ENCODE measurements at places on chromosomes 11 and 22.

- no peak for DNase-seq
Observed at GRCh38 chr22:35066768-35067167, 810 bp downstream of the ISX start.

GRCh38 chr11:85266646-85267045 is 360.5 kb downstream of the DLG2 start:
- no peak for DNase-seq

- peak; percentile 34 for DNase-seq
Observed at GRCh38 chr11:119092880-119093842, 8.5 kb downstream of the HMBS start.

- peak; percentile 14 for DNase-seq
Observed at GRCh38 chr22:44497218-44497904, 672 bp downstream of the RTL6 start.

GRCh38 chr11:9571763-9572115 is 1.7 kb upstream of the WEE1 start:
- DNase-seq, result no peak

- no peak for DNase-seq
Observed at GRCh38 chr22:43826142-43827002, 14.3 kb upstream of the EFCAB6 start.

- DNase-seq, result no peak
Observed at GRCh38 chr11:73578592-73579185, 19.2 kb downstream of the FAM168A start.

DNA sequence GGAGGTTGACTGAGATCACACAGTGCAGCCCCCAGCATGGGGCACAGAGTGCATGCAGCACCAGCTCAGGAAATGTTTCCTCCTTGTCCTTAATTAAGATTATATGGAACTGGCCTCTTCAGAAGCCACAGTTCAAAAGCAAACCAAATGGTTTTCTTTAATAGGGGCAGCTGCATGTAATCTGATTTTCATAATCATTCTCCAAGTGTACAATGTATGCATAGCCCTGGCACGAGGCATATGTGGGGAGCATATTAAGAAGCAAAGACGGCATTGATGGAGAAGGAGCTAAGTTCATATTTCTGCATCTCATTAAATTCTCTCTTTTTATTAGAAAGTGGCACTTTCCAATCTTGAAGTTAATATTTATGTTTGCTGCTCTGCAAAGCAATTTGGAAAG is 9.9 kb upstream of the PARVB start:
- DNase-seq, result peak; percentile 3

- no peak for DNase-seq
Observed at GRCh38 chr22:44535362-44536095, 37.5 kb upstream of the RTL6 start.

DNA sequence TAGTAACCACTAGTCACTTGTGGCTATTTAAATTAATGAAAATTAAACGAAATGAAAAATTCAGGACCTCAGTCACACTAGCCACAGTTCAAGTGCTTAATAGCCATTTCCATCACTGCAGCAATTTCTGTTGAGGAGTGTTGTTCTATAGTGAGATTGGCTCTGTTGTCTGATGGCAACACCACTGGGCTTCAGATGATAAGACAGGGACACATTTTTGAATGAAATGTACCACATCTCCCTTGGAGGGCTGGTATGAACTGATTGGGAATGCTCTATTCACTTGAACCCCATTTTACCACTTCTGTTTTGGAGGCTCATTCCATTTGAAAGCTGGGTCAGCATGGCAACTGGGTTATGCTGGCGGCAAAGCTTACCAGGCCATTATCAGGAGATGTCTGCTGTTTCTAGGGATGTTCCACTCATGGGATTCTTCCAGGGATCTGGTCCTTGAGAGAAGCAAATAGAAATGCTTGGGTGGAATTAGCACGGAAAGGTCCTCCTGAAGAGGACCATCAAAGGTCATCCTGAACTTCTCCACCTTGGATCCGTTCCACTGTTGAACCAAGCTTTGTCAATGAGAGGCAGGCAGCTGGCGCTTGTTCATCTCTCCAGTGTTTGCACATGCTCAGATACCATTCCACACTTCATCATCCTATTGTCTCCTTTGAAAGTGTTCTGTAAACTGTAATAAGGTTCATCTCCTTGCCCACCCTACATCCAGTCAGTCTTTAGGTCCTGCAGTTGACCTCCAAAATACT is 7.6 kb downstream of the AMOTL1 start:
- no peak for DNase-seq

DNA sequence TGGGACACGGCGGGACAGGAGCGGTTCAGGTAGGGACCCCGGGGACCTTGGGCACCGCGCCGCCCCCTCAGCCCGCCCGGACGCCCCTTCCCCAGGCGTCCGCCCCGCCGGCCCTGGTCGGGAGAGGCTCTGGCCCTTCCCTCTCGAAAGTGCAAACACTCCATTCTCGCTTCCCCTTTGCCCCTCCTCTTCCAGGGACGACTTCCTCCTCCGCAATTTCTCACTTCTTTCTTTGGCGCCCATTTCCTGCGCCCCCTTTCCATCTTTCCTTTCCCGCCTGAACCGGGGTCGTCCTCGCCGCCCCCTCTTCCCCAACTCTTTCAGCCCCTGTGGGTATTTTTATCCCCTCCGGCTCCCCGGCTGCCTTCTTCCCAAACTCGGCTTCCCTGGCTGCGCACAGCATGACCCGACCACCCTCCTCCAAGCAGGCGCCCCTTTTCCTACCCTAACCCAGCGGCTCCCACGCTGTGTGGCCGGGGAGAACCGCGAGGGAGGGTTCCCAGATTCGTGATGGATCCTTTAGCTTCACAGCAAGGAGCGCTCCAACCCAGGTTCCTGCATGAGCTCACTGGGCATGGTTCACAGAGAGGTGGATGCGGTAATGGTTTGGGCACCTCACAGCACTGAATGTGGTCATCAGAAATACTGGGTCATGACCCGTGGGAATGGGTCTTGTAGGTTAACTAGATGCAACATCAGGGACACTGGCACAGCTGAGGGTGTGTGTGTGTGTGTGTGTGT is 689 bp downstream of the RAB39A start:
- DNase-seq, result peak; percentile 66

- no peak for DNase-seq
Observed at GRCh38 chr11:14102766-14103165, 140.2 kb downstream of the SPON1 start.

GRCh38 chr11:894575-895201 is 15.9 kb downstream of the CHID1 start:
- DNase-seq, result no peak

- no peak for DNase-seq
Observed at GRCh38 chr11:20066013-20066782, 94.1 kb downstream of the DBX1 start.

GRCh38 chr11:31780480-31780971 is 30.6 kb downstream of the PAX6 start:
- DNase-seq, result no peak

GRCh38 chr11:65109231-65110198 is 2.2 kb upstream of the TM7SF2 start:
- no peak for DNase-seq

GRCh38 chr22:47210112-47210657 is 447.7 kb downstream of the TBC1D22A start:
- DNase-seq, result no peak

DNA sequence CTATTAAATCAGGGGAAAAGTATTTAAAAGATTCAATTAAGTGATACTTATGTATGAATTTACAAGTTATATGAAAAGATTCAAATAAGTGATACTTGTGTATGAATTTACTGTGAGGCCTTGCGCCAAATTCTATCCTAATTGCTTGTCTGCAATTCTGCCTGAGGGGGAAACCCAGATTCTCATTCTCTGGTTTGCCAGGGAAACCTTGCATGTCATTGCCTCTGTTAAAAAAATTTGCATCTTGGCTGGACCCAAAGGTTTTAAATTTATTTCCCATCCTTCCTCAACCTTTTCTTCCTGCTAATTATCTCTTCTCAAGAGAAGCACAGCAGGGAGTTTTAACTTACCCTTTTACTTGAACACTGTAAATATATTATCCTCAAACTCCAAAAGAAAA is 13.8 kb downstream of the OLFML1 start:
- DNase-seq, result no peak

- DNase-seq, result peak; percentile 38
Observed at GRCh38 chr11:83723999-83724398, 437.8 kb upstream of the CCDC90B start.

DNA sequence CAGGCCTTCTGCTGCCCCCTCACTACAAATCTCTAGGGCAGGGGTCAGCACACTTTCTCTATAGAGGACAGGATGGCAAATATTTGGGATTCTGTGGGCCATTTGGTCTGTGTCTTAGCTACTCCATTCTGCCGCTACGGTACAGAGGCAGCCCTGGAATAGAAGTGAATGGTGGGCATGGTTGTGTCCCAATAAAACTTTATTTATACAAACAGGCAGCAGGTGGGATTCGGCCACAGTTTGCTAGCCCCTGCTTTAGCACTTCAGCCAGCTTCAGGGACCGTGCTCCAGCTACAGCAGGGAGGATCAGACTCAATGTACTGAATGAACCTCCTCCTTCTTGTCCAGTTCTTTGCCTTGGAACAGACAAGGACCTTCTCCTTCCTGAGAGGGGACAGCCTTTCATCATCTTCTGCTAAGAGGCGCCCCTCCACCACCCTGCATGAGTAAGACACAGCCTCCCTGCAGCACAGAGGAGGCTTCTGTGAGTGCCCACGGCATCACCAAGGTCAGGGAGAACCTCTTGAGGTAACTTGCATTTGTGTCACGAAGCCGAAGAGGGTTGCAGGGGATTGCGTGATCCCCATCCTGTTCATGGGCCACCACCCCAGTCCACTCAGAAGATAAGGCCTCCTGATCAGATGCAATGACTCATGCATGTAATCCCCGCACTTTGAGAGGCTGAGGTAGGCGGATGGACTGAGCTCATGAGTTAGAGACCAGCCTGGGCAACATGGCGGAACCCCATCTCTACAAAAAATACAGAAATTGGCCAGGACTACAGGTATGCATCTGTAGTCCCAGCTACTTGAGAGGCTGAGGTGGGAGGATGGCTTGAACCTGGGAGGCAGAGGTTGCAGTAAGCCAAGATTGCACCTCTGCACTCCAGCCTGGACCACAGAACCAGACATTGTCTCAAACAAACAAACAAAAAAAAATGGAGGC is 4.6 kb downstream of the C11orf24 start:
- no peak for DNase-seq

DNA sequence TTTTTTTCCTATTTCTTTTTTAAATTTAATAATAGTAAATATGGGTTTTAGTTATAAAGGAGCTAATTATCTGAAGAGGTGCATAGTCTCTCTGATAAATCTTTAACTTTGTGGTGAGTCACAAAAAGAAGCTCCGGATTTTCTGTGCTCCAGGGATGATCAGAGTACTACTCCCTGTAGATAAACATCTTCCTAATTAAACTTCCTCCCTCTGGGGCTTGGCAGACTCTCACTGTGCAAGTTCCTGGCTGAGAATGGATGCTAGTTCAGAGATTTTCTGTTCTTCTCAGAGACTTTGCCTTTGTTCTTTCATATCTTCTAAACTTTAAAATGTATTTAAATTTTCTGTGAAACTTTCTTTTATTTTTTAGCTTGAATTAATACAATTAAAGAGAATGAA is at the start of gene OR10G7:
TSS of gene OR10G7 (minus strand) at position 72 of the 400 bp plus-strand sequence. CDS start 2,324 bp downstream, outside the sequence.
- DNase-seq, result no peak

GRCh38 chr22:30280505-30280904 is 8.8 kb downstream of the CASTOR1 start:
- no peak for DNase-seq

- no peak for DNase-seq
Observed at GRCh38 chr11:132620423-132620822, 911.9 kb downstream of the OPCML start.

- no peak for DNase-seq
Observed at GRCh38 chr11:134521001-134521400, 109.0 kb upstream of the B3GAT1 start.

GRCh38 chr11:14538271-14538925 is 18.2 kb upstream of the PSMA1 start:
- DNase-seq, result peak; percentile 23

GRCh38 chr11:17528181-17528691 is 16.0 kb downstream of the USH1C start:
- peak; percentile 84 for DNase-seq

- no peak for DNase-seq
Observed at GRCh38 chr22:30252411-30253204, 6.0 kb upstream of the LIF start.

- DNase-seq, result no peak
Observed at GRCh38 chr11:79007771-79008402, 432.9 kb downstream of the TENM4 start.

- no peak for DNase-seq
Observed at GRCh38 chr11:82792822-82793569, 59.3 kb upstream of the FAM181B start.

DNA sequence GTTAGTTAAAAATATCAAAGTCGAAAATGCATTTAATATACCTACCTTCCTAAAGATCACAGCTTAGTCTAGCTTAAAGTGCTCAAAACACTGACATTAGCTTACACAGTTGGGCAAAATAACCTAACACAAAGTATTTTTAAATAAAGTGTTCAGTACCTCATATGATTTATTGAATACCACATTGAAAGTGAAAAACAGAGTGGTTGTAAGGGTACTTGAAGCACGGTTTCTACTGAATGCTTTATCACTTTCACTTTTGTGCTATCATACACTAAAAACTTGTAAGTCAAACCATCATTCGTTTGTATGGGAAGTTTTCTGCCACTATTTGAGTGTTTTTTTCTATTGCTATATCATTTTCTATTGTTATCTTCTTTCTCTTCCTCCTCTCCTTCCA is 36.6 kb downstream of the ZBTB44 start:
- no peak for DNase-seq

GRCh38 chr22:24521791-24522245 is 26.7 kb downstream of the UPB1 start:
- peak; percentile 76 for DNase-seq

DNA sequence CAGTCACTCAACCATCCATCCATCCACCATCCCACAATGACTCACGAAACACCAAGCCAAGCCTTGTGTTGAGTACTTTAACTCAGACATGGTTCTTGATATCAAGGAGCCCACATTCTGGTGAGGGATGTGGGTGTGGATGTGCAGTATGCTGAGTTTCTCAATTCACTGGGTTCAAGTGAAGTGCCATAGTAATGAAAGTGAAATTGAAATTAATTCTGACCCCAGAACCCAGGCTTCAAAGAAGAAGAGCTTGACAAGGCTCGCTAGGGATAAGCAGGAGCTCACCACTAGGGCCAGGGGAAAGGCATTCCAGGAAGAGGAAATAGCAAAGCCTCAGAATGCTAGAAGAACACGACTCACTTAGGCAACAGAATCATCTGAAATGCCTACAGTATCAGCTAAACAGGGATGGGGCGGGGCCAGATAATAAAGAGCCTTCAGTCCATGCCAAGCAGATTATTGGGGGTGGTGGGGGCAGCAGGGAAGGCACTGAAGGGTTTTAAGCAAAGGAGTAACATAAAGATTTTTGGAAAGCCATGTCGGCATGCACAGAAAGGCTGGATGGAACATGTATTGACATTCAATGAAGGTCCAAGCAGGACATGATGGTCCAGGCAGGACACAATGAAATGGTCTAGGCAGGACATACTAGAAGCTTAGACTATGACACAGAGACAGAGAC is 37.2 kb downstream of the RTL6 start:
- no peak for DNase-seq

GRCh38 chr11:115317277-115318185 is 186.7 kb downstream of the CADM1 start:
- DNase-seq, result peak; percentile 77
